Stimulated activated CD8-positive, alpha-beta memory T cell treated with anti-CD3 and anti-CD28 coated beads, Interleukin-7, amount 100 ng/mL, for 4 hours (primary cell): ENCODE measurements at places on chromosomes 5 and 9.
A peak's percentile ranks its signal among the peaks of the same experiment; 100 is the strongest.

- no peak for DNase-seq
Measured at GRCh38 chr5:128885649-128886255, 79.5 kb upstream of the SLC27A6 start.

DNA sequence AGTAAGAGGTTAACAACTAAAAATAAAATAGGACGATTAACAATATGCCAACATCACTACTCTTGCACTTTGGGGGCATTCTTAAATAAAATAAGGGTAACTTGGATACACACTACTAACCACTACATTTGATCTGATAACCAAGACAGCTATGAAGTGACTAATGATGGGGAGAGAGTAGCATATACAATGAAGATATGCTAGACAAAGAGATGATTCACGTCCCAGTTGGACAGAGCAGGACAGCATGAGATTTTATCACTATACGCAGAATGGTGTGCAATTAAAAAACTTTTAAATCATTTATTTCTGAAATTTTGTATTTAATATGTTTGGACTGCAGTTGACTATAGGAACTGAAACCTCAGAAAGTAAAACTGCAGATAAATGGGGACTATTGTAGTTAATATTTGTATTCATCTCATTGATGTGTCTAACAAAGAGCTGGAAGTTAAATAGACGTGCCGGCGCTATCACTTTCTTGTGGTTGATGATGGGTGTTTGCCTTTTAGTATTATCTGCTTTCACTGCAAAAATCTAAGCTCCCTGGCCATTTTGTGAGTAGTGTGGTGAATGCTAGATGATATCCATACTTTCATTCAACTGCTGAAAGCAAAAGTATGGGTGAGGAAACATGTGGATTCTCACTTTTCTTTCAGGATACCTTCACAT is 18.7 kb downstream of the GIN1 start:
- no peak for DNase-seq

- no peak for DNase-seq
Measured at GRCh38 chr9:21766096-21766495, 36.3 kb upstream of the MTAP start.

DNA sequence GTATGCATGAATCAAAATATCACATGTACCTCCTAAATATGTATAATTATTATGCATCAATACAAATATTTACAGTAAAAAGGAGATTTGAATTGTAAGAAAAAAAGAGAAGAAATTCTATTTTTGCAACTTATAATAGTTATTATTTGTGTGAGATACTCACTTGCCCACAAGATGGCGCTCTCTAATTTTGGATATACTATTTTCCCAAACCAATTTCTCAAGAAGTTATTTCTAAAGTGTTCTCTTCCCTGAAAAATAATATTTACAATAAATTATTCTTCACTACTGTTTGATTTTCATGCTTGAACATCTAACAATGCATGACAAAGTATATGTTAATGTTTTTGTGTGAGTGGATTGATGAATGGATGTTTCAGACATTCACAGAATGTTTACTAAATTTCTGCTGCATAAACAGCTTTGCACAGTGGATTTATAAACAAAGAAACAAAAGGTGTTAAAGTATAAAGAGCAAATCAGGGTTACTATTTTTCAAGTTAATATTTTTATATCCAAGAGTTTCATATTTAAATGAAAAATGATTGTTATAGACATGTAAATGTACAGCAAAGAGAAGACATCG is 503.4 kb downstream of the PDE4D start:
- DNase-seq, result no peak

GRCh38 chr5:61289241-61289640 is 42.8 kb upstream of the ZSWIM6 start:
- no peak for DNase-seq

GRCh38 chr5:10892911-10893215 is 131.8 kb upstream of the DAP start:
- no peak for DNase-seq

DNA sequence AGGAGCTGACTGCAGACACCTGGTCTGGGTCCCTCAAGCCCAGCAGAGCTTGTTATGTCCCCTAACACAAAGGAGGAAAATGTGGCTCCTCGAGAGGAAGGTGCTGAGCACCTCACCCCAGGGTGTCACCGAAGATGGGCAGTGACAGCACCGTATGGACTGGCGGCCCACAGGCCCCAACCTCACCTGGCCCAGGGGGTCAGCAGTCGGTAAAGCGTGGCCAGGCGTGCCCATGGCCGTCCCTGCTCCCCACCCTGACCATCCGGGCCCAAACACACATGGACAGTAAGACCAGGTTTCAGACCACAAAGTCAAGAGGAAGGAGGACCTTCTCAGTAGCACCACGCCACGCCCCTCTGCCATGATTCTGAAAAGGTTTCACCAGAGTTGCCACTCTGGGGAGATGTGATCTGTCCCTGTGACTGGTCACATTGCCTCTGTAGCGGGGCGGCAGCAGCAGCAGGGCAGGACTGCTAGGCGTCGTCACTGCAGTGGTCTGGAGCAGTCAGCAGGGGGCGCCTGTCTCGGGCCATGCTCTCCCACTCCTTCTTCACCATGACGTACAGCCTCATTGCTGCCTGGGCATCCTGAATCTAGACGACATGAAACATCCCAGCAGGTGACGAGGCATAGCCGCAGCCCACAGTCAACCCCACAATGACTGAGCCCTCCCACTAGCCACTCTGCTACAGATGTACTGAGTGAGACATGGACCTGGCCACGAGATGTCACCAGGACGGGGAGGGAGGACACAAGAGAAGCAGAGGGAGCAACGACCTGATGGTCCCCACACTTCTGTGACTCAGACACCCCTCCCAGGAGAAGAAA is 11.1 kb downstream of the REXO4 start:
- peak; percentile 74 for DNase-seq

DNA sequence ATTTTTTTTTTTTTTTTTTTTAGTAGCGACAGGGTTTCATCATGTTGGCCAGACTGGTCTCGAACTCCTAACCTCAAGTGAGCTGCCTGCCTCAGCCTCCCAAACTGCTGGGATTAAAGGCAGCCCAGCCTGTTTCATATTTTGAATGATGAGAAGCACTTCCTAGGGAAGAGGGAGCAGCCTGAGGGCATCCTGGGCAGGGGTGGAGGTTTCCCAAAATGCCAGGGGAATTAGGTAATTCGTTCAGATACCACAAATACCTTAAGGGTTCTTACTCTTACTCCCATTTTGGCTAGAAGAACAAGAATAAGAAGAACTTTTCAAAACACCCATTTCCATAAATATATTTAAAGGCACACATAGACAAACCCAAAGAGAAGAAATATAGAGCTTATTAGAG is 29.5 kb upstream of the RAPGEF1 start:
- DNase-seq, result no peak

- no peak for DNase-seq
Measured at GRCh38 chr5:159480849-159481248, 150.6 kb upstream of the IL12B start.
